Endodermal cell (in vitro differentiated cells): ENCODE measurements at places on chromosomes 11 and 22. TPM values are rescaled to one million over a fixed set of nuclear protein-coding genes. Genes with fewer than 3 reads are reported as not detected.
A peak's percentile ranks its signal among the peaks of the same experiment; 100 is the strongest.

GRCh38 chr11:127843483-127844396 lies 743.6 kb downstream of the ETS1 start:
- DNase-seq: peak; percentile 95
- H3K36me3 ChIP-seq: no peaks in the 10 kb centered on the region
- H3K4me1 ChIP-seq: peaks cover 17% of the 10 kb centered on the region
- H3K27me3 ChIP-seq: no peaks in the 10 kb centered on the region
- no peak overlapping the region for H3K4me3 ChIP-seq

The INS gene
- not detected in 2 replicates for total RNA-seq

DNA sequence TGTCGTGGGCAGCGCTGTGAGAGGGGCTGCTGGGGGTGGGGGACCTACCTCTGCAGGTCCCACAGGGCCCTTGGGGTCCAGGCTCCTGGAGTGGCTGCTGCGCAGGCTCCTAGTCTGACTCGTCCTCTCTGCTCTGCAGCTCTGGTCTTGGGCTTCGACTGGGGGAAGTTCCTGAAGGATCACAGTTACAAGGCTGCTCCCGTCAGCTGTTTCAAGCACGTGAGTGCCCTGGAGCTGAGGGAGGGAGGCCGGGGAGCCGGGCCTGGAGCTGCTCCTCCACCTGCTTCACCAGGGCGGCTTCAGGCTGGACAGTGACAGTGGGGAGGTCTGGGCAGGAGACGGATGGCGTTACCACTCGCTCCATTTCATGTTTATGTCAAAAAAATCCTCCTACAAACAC lies 11.9 kb downstream of the L3MBTL2 start:
- peaks cover 56% of the 10 kb centered on the region for H3K36me3 ChIP-seq
- H3K4me3 ChIP-seq: no peak overlapping the region
- peak; percentile 38 for DNase-seq
- H3K27me3 ChIP-seq: no peaks in the 10 kb centered on the region
- H3K27ac ChIP-seq: peak overlapping the region; percentile 50

The FAM180B gene
- not detected in 3 replicates for total RNA-seq

- H3K4me3 ChIP-seq: no peak overlapping the region
- H3K36me3 ChIP-seq: peaks cover 44% of the 10 kb centered on the region
- peaks cover 4% of the 10 kb centered on the region for H3K4me1 ChIP-seq
Measured at GRCh38 chr22:21937821-21938070, 14.9 kb downstream of the PPM1F start.

- DNase-seq: peak; percentile 84
- peak overlapping the region; percentile 90 for H3K4me3 ChIP-seq
- H3K27me3 ChIP-seq: peaks cover 38% of the 10 kb centered on the region
- no peaks in the 10 kb centered on the region for H3K4me1 ChIP-seq
Measured at GRCh38 chr11:14644226-14645014, 816 bp downstream of the PDE3B start.

DNA sequence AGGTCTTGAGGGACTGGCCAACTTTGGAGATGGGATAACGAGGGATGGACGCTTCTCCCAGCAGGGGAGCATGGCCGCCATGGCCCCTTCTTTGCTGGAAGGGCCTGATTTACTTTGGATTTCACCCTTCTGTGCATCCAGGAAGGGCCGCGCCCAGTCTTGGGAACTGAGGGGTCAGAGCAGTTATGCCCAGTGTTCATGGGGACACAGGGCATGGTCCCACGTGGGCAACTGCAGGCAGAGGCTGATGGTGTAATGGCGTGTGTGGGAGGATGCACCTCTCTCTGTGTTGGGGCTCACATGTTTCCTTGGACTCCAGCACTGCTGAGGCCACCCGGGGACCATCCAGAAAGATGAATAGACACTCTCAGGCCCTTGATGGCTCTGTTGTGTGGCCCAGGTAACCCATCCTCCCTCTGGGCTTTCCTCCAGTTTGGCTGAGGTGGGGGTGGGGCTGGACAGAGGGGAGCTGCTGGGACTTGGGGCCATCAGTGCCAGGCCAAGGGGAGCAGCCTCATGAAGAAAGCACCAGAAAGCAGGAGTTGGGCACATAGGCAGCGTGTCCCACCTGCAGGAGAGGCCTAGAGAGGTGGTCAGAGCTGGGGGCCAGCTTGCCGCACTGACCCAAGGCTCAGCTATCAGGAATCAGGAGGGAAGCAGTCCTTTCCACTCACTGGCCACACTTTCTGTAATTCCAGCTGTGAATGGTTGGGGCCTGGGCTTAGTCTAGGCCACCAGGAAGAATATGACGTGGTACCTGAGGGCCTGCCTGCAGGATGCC lies 1033.9 kb downstream of the TBC1D22A start:
- no peaks in the 10 kb centered on the region for H3K27me3 ChIP-seq
- no peaks in the 10 kb centered on the region for H3K4me1 ChIP-seq
- no peak overlapping the region for H3K4me3 ChIP-seq
- no peak overlapping the region for H3K27ac ChIP-seq

DNA sequence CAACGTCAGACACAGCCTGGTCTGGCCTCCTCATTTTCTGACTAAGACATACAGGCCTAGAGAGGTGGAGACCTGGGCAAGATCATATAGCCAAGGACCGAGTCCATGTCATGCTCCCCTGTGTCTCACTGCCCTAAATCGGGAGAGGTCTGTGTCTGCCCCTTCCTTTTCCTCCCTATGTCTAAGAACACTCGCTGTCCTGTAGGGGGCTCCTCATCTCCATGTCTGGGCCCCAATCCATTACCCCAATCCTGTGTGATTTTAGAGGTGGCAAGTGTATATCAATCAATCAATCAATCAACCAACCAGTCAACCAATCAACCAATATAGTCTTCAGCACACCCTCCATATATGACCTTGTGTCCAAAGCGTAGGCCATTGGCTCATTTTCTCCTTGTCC lies 125.7 kb downstream of the KIRREL3 start:
- no peaks in the 10 kb centered on the region for H3K4me1 ChIP-seq
- no peaks in the 10 kb centered on the region for H3K36me3 ChIP-seq
- DNase-seq: peak; percentile 64
- H3K27me3 ChIP-seq: no peaks in the 10 kb centered on the region

- peaks cover 15% of the 10 kb centered on the region for H3K4me1 ChIP-seq
- no peaks in the 10 kb centered on the region for H3K36me3 ChIP-seq
- H3K4me3 ChIP-seq: no peak overlapping the region
Measured at GRCh38 chr11:71248656-71249055, 3.7 kb downstream of the SHANK2 start.

The NRIP3 gene
- 1.2 and 1.5 TPM in 2 replicates for total RNA-seq

The DRD2 gene
- 2.0 and 2.1 TPM in 2 replicates for total RNA-seq

DNA sequence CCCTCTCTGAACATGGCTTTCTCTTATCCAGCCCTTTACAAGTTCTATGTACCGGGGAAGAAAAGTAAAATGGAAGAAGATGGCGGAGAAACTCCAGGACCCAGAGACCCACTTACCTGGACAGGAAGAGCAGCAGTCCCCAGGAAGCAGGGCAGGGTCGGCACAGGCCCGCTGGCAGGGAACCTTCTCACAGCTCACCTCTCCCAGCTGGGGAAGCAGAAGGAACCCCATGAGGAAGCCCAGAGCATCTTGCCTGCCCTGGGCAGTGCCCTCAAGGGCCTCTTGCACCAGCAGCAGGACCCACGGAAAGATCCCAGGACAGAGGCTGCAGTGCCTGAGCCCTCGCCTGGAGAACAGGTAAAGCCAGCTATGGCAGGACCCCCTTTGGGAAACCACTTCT lies 23.4 kb downstream of the PGA5 start:
- no peak overlapping the region for H3K27ac ChIP-seq
- H3K36me3 ChIP-seq: no peaks in the 10 kb centered on the region

DNA sequence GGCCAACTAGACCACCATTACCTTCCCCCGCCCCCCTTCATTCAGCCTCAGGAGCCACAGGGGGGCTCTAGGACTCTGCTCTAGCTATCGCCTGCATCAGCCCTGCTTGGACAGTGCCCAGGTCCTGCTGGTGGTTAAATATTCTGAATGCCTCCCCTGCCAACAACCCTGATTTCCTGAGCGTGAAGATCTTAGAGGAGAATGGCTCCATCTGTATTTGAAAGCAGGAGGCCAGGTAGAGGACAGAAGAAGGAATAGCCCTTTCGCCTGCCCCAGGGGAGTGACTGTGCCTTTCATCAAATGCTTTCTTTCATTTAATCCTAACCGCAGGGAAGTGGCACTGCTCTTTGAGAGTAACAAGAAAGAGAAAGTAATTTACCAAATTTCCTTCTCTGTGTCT lies 69.2 kb downstream of the ISX start:
- peaks cover 11% of the 10 kb centered on the region for H3K4me1 ChIP-seq
- peaks cover 44% of the 10 kb centered on the region for H3K27me3 ChIP-seq
- DNase-seq: no peak
- H3K36me3 ChIP-seq: no peaks in the 10 kb centered on the region
- peak overlapping the region; percentile 5 for H3K27ac ChIP-seq
- H3K4me3 ChIP-seq: peak overlapping the region; percentile 15

The IL18 gene
- total RNA-seq: 0.23 TPM in 1 of 2 replicates, not detected in the other

GRCh38 chr11:7299393-7299792 lies 47.7 kb downstream of the SYT9 start:
- no peaks in the 10 kb centered on the region for H3K4me1 ChIP-seq
- no peaks in the 10 kb centered on the region for H3K36me3 ChIP-seq
- DNase-seq: no peak
- no peaks in the 10 kb centered on the region for H3K27me3 ChIP-seq

- no peaks in the 10 kb centered on the region for H3K36me3 ChIP-seq
- H3K27me3 ChIP-seq: peaks cover 17% of the 10 kb centered on the region
- H3K4me3 ChIP-seq: no peak overlapping the region
- no peak for DNase-seq
- no peak overlapping the region for H3K27ac ChIP-seq
Measured at GRCh38 chr11:18019650-18020049, 6.8 kb upstream of the SERGEF start.

GRCh38 chr11:117376517-117376916 lies 48.9 kb downstream of the CEP164 start:
- peaks cover 53% of the 10 kb centered on the region for H3K36me3 ChIP-seq
- no peak overlapping the region for H3K4me3 ChIP-seq
- H3K4me1 ChIP-seq: no peaks in the 10 kb centered on the region
- no peak overlapping the region for H3K27ac ChIP-seq
- no peak for DNase-seq

GRCh38 chr11:75289511-75289760 lies 48.9 kb downstream of the TPBGL start:
- H3K27ac ChIP-seq: no peak overlapping the region
- H3K36me3 ChIP-seq: peaks cover 60% of the 10 kb centered on the region
- no peaks in the 10 kb centered on the region for H3K27me3 ChIP-seq
- H3K4me3 ChIP-seq: no peak overlapping the region

GRCh38 chr22:48369789-48370507 lies 1457.7 kb downstream of the BRD1 start:
- DNase-seq: peak; percentile 80
- H3K4me1 ChIP-seq: peaks cover 8% of the 10 kb centered on the region
- H3K27ac ChIP-seq: no peak overlapping the region
- no peaks in the 10 kb centered on the region for H3K36me3 ChIP-seq
- H3K27me3 ChIP-seq: no peaks in the 10 kb centered on the region

GRCh38 chr11:76010051-76010450 lies 195.0 kb downstream of the UVRAG start:
- no peaks in the 10 kb centered on the region for H3K4me1 ChIP-seq
- DNase-seq: no peak
- no peak overlapping the region for H3K27ac ChIP-seq

- H3K4me1 ChIP-seq: no peaks in the 10 kb centered on the region
- no peaks in the 10 kb centered on the region for H3K27me3 ChIP-seq
- H3K36me3 ChIP-seq: no peaks in the 10 kb centered on the region
- no peak overlapping the region for H3K4me3 ChIP-seq
Measured at GRCh38 chr11:59028105-59028504, 58.0 kb upstream of the GLYATL1B start.

GRCh38 chr22:41146573-41146972 lies 54.2 kb downstream of the EP300 start:
- H3K27ac ChIP-seq: no peak overlapping the region
- no peak for DNase-seq
- peaks cover 90% of the 10 kb centered on the region for H3K36me3 ChIP-seq
- H3K4me1 ChIP-seq: no peaks in the 10 kb centered on the region
- H3K4me3 ChIP-seq: no peak overlapping the region

GRCh38 chr11:96332126-96332771 lies 10.7 kb downstream of the MAML2 start:
- H3K4me1 ChIP-seq: peaks cover 12% of the 10 kb centered on the region
- peak overlapping the region; percentile 18 for H3K27ac ChIP-seq
- no peaks in the 10 kb centered on the region for H3K27me3 ChIP-seq
- H3K36me3 ChIP-seq: peaks cover 4% of the 10 kb centered on the region
- H3K4me3 ChIP-seq: peak overlapping the region; percentile 15
- peak; percentile 55 for DNase-seq

DNA sequence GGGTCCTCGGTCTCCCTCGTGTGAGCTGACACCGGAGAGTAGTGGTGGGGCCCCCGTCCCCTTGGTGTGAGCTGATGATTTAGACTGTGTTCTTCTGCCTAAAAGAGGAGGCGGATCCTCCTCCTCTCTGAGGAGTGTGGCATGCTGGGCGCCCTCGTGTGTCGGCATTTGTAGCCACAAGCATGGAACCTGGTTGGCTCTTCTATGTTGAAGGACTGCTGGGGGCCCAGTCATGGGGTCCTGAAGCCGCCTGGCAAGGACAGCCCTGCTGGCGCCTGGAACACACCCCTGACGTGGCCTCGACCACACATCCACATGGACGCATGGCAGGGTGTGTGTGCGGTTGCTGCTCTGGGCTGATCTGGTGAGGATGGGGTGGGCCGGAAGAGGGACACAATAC lies 50.2 kb downstream of the AP2A2 start:
- DNase-seq: peak; percentile 88
- peaks cover 47% of the 10 kb centered on the region for H3K36me3 ChIP-seq
- H3K27me3 ChIP-seq: no peaks in the 10 kb centered on the region

The CD6 gene
- 0.33 to 1.6 TPM (median 1.0 TPM) in 3 replicates for total RNA-seq

The THY1 gene
- total RNA-seq: 36.1 and 58.0 TPM in 2 replicates

GRCh38 chr11:117232911-117233409 lies 489 bp downstream of the RNF214 start:
- H3K27ac ChIP-seq: no peak overlapping the region
- peaks cover 36% of the 10 kb centered on the region for H3K36me3 ChIP-seq
- DNase-seq: peak; percentile 68
- peak overlapping the region; percentile 96 for H3K4me3 ChIP-seq
- peaks cover 9% of the 10 kb centered on the region for H3K4me1 ChIP-seq

DNA sequence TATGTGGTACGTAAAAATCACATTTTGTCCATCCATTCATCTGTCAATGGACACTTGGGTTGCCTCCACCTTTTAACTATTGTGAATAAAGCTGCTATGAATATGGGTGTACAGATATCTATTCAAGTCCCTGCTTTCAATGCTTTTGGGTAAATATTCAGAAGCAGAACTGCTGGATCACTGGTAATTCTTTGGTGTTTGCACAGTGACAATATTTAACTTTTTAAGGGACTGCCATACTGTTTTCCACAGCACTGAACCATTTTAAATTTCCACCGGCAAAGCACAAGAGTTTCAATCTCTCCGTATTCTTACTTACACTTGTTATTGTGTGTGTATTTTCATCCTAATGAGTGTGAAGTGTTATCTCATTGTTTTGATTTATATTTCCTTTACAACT lies 79.4 kb downstream of the RBFOX2 start:
- no peaks in the 10 kb centered on the region for H3K4me1 ChIP-seq
- H3K4me3 ChIP-seq: no peak overlapping the region
- H3K27me3 ChIP-seq: no peaks in the 10 kb centered on the region
- H3K27ac ChIP-seq: no peak overlapping the region
- H3K36me3 ChIP-seq: peaks cover 3% of the 10 kb centered on the region

The CCDC157 gene
- total RNA-seq: 3.6 to 7.2 TPM (median 7.0 TPM) in 3 replicates

- peaks cover 34% of the 10 kb centered on the region for H3K27me3 ChIP-seq
- no peaks in the 10 kb centered on the region for H3K36me3 ChIP-seq
- no peaks in the 10 kb centered on the region for H3K4me1 ChIP-seq
- H3K27ac ChIP-seq: no peak within 1 kb of the TSS
- peak within 1 kb of the TSS; percentile 68 for H3K4me3 ChIP-seq
Measured at GRCh38 chr22:31292236-31292989, at the start of gene PIK3IP1. Gene PIK3IP1, minus strand, starts transcription at chr22:31292488. Its CDS starts 144 bp downstream, at chr22:31292344.
